Activated naive CD4-positive, alpha-beta T cell treated with anti-CD3 and anti-CD28 coated beads, Interleukin-2, amount 50 U/mL, for 72 hours (primary cell): ENCODE measurements at places on chromosomes 12 and 14.
A peak's percentile ranks its signal among the peaks of the same experiment; 100 is the strongest.

DNA sequence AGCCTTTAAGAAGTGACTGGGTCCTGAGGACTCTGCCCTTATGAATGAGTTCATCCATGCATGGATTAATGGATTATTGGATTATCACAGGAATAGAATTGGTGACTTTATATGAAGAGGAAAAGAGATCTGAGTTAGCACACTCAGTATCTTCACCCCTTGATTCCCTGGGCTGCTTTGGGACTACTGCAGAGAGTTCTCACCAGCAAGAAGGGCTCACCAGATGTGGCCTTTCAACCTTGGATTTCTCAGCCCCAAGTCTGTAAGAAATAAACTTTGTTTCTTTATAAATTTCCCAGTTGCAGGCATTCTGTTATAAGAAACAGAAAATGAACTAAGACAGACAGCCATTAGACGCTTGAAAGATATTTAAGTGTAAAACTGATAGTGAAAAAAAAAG lies 509.2 kb downstream of the FLRT2 start:
- no peak for DNase-seq

GRCh38 chr14:76181546-76181945 lies 29.8 kb downstream of the GPATCH2L start:
- DNase-seq = no peak

DNA sequence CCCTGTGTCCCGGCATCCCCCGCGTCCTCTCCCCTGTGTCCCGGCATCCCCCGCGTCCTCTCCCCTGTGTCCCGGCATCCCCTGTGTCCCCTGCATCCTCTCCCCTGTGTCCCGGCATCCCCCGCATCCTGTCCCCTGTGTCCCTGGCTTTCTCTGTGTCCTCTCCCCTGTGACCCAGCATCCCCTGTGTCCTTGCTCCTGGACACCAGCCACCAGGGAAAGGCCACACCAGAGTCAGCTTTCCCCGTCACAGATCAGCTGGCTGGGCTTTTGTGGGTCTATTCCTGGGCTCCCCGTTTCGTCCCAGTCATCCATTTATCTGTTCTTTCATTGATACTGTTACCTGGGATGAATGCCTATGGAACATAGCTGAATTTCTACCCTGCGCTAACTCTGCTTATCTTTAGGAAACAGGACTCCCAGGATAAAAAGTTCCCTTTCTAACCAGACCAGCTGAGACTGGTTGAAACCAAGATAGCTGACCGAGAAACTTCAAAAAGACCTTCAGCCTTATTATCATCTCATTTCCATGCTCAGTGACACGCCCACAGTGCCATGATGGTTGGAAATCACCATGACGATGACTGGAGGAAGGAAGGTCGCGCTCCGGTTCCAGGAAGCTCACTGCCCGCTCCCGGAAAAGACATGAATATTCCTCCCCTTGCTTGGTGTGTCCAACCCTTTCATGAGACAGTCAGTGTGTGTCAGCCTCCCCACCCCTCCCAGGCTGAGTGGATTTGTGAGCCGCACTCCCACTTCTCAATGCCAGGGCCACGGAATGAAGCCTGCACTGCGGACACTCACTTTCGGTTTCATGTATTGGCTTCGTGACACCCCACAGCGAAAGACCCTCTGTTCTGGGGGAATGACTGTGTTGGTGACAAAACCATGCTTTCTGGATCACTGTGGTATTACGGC lies 276.4 kb upstream of the SFSWAP start:
- DNase-seq = no peak

DNA sequence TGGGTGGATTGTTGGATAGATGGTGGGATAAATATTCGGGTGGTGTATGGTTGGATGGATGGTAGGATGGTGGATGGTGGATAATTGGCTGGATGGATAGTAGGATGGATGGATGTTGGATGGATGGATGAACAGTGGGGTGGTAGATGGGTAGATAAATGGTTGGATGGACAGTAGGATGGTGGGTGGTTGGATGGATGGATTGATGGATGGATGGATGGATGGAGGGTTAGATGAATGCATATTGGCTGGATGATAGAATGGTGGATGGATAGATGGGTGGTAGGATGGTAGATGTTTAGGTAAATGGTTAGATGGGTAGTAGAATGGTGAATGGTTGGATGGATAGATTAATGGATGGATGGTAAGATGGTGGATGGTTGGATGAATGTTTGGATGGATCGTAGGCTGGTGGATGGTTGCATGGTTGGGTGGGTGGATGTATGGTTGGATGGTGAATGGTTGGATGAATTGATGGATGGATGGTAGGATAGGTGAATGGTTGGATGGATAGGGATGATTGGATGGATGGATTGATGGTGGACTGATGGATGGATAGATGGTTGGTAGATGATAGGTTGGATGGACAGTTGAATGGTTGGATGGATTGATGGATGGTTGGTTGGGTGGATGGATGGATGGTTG lies 23.6 kb downstream of the ZBTB42 start:
- DNase-seq = no peak

DNA sequence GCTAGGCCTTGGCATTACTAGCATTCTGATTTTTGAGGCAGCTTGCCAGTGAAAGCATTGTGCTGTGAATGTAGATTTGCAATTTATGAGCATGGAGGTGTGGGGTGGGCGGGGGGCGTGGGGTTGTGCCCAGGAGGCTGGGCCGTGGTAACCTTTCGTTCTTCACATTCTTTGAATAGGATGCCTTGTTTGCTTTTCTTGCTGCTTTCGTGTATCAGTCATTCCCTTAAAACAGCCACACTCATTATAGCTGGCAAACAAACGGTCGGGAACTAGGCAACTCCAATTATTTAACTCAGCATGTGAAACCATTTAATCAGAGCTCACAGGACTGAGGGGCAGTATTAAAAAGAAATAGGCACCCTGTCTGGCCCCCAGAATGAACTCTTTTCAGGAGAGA lies 115.9 kb upstream of the PELI2 start:
- DNase-seq = no peak

DNA sequence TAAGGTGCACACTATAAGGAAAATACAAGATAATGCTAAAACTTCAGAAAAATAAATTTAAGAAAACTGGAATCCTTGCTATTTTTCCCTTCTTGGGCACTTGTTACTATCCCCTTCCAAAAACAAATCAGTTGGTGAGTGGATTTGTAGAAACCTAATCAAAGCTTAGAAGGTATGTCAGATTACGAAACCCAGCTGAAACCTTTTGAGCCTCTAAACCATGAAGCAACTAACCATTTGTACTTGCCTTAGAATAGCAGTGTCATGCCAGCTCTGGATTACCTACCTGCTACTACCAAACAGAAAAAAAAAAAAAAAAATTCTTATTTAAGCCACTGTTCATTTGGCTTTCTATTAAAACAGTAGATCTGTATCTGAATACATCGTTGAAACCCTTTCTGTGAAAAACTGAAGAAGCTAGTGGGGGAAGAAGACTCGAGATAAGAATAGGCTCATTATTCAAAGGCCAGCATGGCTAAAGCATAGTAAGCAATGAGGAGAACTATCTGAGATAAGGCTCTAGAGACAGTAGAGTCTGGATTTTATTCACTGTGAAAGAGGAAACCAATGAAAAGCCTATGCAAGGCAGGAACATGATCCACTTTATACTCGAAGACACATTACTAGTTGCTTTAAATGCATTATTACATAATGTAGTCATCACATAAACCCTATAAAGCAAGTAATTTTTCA lies 30.2 kb downstream of the OSBPL8 start:
- DNase-seq = no peak

GRCh38 chr12:112828541-112828940 lies 37.0 kb downstream of the RPH3A start:
- DNase-seq = no peak

GRCh38 chr12:14995583-14996425 lies 23.0 kb downstream of the PDE6H start:
- no peak for DNase-seq

DNA sequence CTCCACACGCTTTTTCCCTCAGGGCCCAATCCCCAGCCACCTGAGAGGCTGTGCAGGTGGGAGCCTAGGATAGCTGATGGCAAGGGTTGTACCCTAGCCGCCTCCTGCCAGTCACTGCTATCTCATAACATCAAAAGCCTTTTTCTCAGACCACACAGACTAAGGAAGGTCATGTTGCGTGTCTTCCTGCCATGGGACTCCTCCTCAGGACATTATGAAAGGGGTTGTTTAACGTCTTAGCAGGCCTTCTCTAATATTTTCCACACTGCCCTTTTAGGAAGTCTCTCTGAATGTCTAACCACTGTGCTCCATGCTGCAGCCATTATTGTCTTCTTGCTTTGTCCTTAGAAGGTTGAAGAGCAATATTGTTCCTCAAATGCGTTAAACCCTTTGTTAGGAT lies 7.6 kb upstream of the SMUG1 start:
- no peak for DNase-seq

GRCh38 chr12:128662101-128662500 lies 161.7 kb downstream of the SLC15A4 start:
- DNase-seq = no peak

DNA sequence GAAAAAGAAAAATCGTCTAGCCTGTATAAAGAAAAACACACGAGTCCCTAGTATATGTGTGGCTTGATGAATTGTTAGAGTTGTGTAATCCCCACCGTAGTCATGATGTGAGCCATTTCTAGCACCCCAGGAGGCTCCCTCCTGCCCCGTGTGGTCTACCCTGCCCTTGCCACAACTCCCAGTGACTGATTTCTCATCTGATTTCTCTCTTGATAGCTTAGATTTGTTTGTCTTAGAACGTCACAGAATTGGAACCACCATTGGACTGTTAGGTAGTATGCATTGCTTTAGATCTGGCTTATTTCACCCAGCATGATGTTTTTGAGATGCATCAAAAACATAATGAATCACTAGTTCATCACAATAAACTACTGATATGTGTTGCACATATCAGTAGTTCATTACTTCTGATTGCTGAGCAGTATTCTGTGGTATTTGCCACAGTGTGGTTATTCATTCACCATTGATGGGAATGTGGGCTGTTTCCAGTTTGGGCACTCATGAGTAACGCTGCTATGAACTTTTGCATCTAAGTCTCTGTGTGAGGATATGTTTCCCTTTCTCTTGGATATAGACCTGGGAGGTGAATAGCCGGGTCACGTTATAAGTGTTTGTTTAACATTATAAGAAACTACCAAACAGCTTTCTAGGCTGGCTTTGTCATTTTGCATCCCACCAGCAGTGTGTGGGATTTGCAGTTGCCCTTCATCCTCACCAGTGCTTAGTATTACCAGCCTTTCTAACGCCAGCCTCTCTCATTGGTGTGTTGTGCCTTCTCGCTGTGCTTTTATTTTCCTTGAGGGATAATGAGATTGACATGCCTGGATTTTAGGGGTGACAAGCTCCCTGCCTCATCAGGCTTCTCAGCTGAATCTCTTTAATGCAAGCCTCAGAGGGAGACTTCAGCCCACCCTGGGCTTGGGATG lies 31.9 kb upstream of the NCOR2 start:
- DNase-seq = no peak

GRCh38 chr14:104582005-104582404 lies 2.4 kb downstream of the C14orf180 start:
- no peak for DNase-seq

DNA sequence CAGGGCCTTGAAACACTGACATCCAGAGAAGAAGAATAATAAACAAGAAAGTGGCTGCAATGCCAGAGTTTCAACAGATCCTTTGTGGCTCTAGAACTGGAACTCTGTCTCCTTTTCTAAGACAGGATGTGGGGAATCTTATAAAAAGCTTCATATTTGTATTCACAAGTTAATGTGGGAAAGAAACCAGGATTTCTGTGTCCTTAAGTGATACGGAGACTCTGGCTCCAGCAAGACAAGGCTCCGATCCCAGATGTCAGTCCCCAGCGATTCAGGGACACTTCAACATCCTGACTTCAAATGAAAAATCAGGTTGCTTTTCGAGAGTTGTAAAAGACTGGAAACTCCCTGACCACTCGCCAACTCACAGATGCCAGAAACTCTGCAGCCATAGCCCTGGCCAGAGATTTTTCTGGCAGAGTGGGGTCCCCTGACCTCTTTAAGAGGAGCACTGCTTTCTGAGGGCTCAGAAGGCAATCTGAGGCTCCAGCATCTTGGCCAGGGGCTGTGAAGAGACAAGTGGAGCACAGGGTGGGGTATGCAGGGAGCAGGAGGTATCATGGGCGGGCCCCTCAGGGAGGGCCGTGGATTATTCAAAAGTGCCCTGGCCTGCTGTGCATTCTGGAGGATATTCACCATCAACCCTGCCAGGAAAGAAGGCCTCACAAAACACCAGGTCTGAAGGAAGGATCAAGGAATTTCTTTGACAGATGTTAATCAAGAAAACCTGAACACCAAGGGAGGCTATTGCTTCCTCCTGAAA lies 53.3 kb downstream of the TMX1 start:
- DNase-seq = no peak

DNA sequence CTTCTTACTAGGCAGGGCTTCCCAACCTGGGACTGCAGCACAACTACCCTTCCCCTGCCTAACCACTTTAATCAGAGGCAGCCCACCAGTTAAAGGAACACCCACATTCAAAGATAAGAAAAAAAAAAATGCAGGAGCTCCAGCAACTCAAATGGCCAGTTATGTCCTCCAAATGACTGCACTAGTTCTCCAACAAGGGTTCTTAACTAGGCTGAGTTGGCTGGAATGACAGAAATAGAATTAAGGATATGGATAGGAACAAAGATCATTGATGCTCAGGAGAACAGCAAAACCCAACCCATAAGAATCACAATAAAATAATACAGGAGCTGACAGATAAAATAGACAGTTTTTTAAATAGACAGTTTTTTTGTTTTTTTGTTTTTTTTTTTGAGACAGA lies 154.2 kb downstream of the PLCZ1 start:
- DNase-seq = no peak

- peak; percentile 42 for DNase-seq
Measured at GRCh38 chr12:5003025-5003666, 40.5 kb upstream of the KCNA5 start.

DNA sequence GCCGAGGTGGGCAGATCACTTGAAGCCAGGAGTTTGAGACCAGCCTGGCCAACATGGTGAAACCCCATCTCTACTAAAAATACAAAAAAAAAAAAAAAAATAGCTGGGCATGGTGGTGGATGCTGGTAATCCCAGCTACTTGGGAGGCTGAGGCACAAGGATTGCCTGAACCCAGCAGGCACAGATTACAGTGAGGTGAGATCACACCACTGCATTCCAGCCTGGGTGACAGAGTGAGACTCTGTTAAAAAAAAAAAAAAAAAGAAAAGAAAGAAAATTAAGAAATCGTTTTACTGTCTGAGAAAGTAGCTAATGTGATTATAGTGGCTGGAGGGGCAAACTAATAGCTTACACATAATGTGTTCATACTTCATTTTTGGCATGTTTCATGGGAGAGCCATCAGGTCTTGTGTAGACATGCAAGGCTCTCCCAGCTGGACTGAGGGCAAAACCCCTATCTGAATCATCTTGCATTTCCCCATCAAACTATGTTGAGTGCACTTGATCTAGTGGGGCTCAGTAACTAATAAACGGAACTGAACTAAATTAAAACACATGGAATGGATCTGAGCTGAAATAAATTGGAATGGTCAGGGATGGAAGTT lies 16.2 kb downstream of the KIF21A start:
- DNase-seq = no peak

DNA sequence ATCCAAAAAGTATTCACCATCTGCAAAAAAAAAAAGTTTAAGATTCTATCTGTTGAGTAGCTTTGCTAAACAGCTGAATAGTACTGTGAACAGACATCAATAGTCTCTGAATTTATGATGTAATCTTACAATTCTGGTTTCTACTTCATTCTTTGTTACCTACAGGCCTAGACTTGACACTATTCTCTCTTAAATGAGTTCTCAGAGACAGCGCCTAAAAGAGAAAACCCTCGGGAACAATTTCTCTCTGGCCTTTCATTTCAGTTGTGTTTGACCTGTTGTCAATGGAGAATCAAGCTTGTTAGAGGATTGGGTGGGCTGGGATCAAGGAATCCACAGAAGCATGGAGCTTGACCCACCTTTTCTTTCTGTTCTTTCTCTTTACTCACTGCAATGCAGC lies 5.9 kb upstream of the TWF1 start:
- DNase-seq = no peak

GRCh38 chr14:68684466-68685418 lies 108.1 kb downstream of the ZFP36L1 start:
- DNase-seq = no peak
